RCC 7860 (cell line): ENCODE measurements at places on chromosomes 3 and 15.

DNA sequence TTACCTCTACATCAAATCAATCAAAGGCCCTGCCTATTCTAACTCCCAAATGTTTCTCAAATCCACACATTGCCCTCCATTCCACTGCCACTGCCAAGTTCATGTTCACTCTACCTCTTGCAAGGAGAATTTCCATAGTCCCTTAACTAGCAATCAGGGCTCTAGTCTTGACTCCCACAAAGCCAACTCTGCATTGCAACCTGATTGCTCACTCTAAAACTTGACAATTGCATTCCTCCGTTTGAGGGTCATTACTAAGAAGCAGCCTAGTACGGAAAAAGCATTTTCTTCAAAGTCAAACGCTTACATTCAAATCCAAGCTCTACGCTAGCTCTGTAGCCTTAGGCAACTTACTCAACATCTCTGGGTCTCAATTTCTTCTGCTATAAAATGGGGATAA lies 1.2 kb downstream of the CPA3 start:
- no peak for DNase-seq

- DNase-seq: no peak
Observed at GRCh38 chr3:114319453-114319852, 25.6 kb downstream of the TIGIT start.

DNA sequence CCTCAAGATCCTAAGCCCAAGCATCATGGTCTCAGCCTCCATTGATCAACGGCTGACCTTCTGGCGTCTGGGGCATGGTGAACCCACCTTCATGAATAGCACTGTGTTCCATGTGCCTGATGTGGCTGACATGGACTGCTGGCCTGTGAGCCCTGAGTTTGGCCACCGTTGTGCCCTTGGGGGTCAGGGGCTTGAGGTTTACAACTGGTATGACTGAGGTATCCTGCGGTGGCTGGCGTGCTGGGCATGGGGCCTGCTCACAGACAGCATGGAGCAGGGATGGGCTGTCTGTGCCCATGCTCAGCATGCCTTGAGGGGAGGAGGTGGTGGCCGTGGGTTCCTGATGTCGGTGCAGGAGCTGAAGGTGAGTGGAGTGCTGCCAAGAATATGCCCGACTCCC lies 3.3 kb downstream of the DALRD3 start:
- no peak for DNase-seq

GRCh38 chr15:87082581-87082980 lies 1002.9 kb downstream of the AGBL1 start:
- DNase-seq: no peak

- no peak for DNase-seq
Observed at GRCh38 chr3:136942803-136943202, 15.0 kb upstream of the IL20RB start.

- no peak for DNase-seq
Observed at GRCh38 chr3:195269375-195270078, 1.4 kb downstream of the XXYLT1 start.

DNA sequence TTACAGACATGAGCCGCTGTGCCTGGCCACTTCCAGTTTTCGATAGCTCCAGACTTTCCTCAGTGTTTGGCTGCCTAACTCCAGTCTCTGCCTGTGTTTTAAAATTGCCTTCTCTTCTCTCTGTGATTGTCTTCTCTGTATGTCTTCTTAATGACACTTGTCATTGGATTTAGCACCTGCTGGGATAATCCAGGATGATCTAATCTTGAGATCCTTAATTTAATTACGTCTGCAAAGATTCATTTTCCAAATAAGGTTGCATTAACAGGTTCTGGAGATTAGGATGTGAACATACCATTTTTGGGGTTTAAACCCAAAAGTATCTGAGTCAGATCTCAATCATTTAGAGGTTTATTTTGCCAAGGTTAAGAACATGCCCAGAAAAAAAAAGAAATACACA lies 222.2 kb upstream of the PDZRN3 start:
- no peak for DNase-seq

GRCh38 chr3:14244521-14245247 lies 66.1 kb downstream of the LSM3 start:
- no peak for DNase-seq

GRCh38 chr15:34883633-34884032 lies 85.9 kb downstream of the AQR start:
- DNase-seq: no peak

GRCh38 chr15:36358094-36358493 lies 221.3 kb upstream of the CDIN1 start:
- peak; percentile 62 for DNase-seq
